ENCODE measurements at places on chromosomes 5 and 9. TPM values are rescaled to one million over a fixed set of nuclear protein-coding genes. Genes with fewer than 3 reads are reported as not detected.

Gene AGXT2
- total RNA-seq, result not detected

Gene CDH12
- total RNA-seq, result 22.5 TPM

Gene ZDHHC11B
- 2.6 TPM for total RNA-seq

Gene CCDC152
- 6.1 TPM for total RNA-seq

Gene CDKN2B
- 6.2 TPM for total RNA-seq

Gene FYB1
- 6.3 TPM for total RNA-seq

Gene SHC3
- total RNA-seq, result 4.4 TPM

Data from camera-type eye (tissue), 1 donor.